ENCODE measurements at places on chromosomes 2 and 18.

DNA sequence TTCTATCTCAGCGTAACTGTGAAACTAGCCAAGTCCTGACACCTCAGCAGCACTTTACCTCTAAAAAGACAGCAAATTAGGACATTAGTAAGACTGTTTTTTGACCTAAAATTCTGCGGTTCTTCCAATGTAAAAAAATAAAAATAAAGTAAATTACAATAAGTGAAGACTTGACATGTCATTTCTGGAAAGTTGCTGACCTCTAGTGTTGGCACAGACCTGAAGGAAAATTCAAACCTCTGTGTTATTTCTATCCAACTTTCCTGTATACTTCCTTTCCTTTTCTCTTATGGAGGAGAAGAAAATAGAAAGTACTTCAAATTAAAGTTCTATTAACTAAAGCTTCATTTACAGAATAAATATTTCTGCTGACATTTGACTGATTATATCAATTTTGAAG lies 110.6 kb downstream of the TMEM182 start:
- H3K27me3 ChIP-seq = no peaks in the 10 kb centered on the region
- no peaks in the 10 kb centered on the region for H3K4me1 ChIP-seq
- H3K36me3 ChIP-seq = no peaks in the 10 kb centered on the region

DNA sequence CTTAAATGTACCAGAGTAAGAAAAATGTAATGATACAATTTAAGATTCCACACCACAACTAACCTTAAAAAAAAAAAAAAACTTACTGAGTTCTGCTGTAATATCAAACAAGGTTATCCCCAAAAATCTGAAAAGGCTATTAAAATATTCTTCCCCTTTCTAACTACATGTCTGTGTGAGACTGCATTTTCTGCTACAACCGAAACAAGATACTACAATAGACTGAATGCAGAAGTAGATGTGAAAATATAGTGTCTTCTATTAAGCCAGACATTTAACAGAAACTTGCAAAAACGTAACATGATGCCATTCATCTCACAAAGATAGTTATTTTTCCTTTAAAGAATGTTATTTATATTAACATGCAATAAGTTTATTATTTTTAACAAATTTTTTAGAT lies 16.2 kb downstream of the SS18 start:
- no peak overlapping the region for H3K4me3 ChIP-seq
- H3K36me3 ChIP-seq = peaks cover 62% of the 10 kb centered on the region
- H3K4me1 ChIP-seq = no peaks in the 10 kb centered on the region
- no peak overlapping the region for H3K27ac ChIP-seq

- no peak overlapping the region for H3K27ac ChIP-seq
- no peaks in the 10 kb centered on the region for H3K27me3 ChIP-seq
- H3K4me3 ChIP-seq = no peak overlapping the region
- H3K4me1 ChIP-seq = no peaks in the 10 kb centered on the region
- no peak for DNase-seq
These were observed 72.6 kb downstream of the SLC66A2 start for GRCh38 chr18:79878741-79879378.

GRCh38 chr2:152466980-152467676 lies 132.2 kb downstream of the FMNL2 start:
- H3K27me3 ChIP-seq = no peaks in the 10 kb centered on the region
- peaks cover 10% of the 10 kb centered on the region for H3K4me1 ChIP-seq
- no peak overlapping the region for H3K27ac ChIP-seq
- DNase-seq = peak; percentile 23
- H3K36me3 ChIP-seq = no peaks in the 10 kb centered on the region
- no peak overlapping the region for H3K4me3 ChIP-seq

GRCh38 chr2:68483011-68483410 lies 15.6 kb downstream of the APLF start:
- no peak for DNase-seq
- H3K27me3 ChIP-seq = no peaks in the 10 kb centered on the region
- no peaks in the 10 kb centered on the region for H3K36me3 ChIP-seq
- no peaks in the 10 kb centered on the region for H3K4me1 ChIP-seq
- H3K27ac ChIP-seq = no peak overlapping the region

- no peak overlapping the region for H3K27ac ChIP-seq
- no peaks in the 10 kb centered on the region for H3K36me3 ChIP-seq
- DNase-seq = no peak
- peaks cover 4% of the 10 kb centered on the region for H3K4me1 ChIP-seq
- no peak overlapping the region for H3K4me3 ChIP-seq
These were observed 285.3 kb downstream of the GRB14 start for GRCh38 chr2:164335947-164336346.

DNA sequence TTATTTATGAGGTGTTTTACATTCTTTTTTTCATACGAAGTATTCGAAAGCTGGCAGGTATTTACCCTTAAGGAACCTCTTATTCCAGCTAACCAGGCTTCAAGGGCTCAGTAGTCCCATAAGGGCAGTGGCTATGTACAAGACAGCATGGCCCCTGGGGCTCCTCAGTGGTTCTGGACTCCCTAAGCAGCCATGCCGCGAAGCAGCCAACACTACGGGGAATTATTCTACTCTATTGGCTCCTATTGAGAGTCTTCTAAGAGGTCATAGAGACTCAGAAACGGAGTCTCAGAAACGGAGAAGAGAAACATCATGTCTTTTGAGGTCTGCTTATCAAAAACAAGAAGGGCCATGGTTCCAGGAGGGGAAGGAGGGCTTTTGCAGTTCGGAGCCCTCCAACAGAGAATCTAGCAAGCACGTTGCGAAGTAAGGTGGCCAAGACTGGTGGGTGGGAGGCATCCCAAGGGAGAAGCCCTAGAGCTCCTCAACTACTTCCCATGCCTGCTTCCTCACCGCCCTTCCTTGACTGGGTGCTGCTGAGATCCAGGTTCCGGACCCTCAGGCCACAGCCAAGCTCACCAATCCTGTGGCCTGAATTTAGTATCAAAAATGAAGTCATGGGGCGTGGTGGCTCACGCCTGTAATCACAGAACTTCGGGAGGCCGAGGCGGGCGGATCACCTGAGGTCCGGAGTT lies 109.7 kb downstream of the INO80D start:
- no peaks in the 10 kb centered on the region for H3K4me1 ChIP-seq
- H3K27ac ChIP-seq = no peak overlapping the region
- no peak for DNase-seq
- H3K4me3 ChIP-seq = no peak overlapping the region
- no peaks in the 10 kb centered on the region for H3K36me3 ChIP-seq

- H3K4me1 ChIP-seq = no peaks in the 10 kb centered on the region
- H3K36me3 ChIP-seq = no peaks in the 10 kb centered on the region
- H3K27ac ChIP-seq = no peak overlapping the region
- H3K27me3 ChIP-seq = no peaks in the 10 kb centered on the region
- H3K4me3 ChIP-seq = no peak overlapping the region
These were observed 168.1 kb downstream of the AFF3 start for GRCh38 chr2:99974275-99974674.

GRCh38 chr2:208713066-208713745 lies 306.6 kb downstream of the PTH2R start:
- H3K27me3 ChIP-seq = peaks cover 2% of the 10 kb centered on the region
- no peak overlapping the region for H3K4me3 ChIP-seq

DNA sequence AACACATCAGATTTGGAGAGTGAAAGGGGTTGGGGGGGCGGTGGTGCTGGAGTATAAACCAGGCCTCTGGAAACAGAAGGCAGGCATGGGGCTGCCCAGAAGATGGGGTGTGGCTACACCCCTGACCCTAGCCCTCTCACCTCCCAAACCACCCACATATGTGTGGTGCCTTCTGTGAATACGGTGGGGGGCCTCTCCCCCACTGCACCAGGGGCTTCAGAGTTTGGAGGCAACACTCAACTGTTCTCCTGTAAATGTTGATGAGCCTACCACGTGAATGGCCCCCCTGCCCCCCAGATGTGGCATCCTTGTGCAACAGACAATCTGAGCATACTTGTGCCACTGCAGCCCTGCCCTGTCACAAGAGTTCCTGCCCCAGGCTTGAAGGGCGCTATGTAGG lies 19.5 kb downstream of the FBXO41 start:
- H3K27ac ChIP-seq = no peak overlapping the region
- no peak for DNase-seq
- peaks cover 14% of the 10 kb centered on the region for H3K4me1 ChIP-seq
- peaks cover 11% of the 10 kb centered on the region for H3K27me3 ChIP-seq
- peaks cover 6% of the 10 kb centered on the region for H3K36me3 ChIP-seq
- H3K4me3 ChIP-seq = no peak overlapping the region

GRCh38 chr18:46632401-46633071 lies 24.5 kb downstream of the LOXHD1 start:
- no peak overlapping the region for H3K27ac ChIP-seq
- no peaks in the 10 kb centered on the region for H3K4me1 ChIP-seq
- no peaks in the 10 kb centered on the region for H3K36me3 ChIP-seq
- H3K4me3 ChIP-seq = no peak overlapping the region

DNA sequence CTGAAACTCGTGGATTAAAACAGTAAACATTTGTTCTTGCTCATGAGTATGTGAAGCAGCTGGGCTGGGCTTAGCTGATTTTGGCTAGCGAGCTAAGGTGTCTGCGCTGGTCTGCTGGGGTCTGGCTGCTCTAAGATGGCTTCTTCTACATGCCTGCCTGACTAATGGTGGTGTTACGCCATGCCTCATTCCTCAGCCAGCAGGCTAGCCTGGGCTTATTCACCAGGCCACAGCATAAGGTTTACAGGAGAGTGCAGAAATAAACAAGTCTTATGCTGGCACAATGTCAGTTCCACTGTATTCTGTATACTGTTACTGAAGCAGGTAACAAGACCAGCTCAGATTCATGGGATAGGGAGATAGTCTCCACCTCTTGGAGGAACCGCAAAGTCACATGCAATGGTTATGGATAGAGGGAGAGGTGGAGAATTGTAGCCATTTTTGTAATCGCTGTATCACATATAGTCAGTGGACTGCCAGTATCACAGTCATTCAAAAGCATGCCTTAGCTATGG lies 80.0 kb downstream of the RHBDD1 start:
- H3K4me1 ChIP-seq = no peaks in the 10 kb centered on the region
- no peak for DNase-seq

DNA sequence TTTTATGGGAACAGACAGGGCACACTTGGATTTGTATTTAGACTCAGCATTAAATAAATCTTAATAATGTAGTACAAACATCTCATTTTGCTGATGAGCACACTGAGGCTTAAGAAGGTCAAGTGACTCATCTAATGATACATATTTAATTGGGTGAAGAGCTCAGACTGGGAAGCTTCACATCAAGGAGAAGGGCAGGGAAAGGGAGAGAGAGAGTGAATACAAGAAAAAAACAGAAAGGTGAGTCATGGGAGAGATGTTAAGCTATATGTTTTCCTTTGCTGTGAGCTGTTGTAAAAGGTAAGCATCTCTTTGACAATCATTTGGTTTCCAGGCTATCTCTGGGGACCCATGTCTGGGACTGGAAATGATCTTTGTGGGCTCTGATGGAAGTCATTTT lies 277.8 kb downstream of the SETBP1 start:
- no peaks in the 10 kb centered on the region for H3K4me1 ChIP-seq
- no peak for DNase-seq
- no peaks in the 10 kb centered on the region for H3K36me3 ChIP-seq
- no peak overlapping the region for H3K27ac ChIP-seq

DNA sequence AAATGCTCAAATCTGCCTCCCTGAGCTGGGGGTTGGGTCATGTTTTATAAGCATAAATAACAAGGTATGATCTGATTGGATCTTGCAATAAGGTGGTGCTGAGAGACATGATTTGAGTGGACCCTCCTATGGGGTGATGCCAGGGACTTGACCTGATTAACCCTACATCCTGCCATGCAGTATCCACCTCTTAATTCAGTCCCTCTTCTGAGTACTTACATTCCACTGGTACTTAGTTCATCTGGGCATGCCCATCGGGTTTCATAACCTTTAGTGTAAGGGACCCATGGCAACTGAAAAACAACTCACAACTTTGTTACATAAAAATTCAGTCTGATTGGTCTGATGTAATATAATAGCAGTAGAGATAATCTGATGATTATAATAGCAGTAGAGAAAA lies 397.9 kb upstream of the HNMT start:
- no peaks in the 10 kb centered on the region for H3K4me1 ChIP-seq
- no peaks in the 10 kb centered on the region for H3K27me3 ChIP-seq
- no peak overlapping the region for H3K4me3 ChIP-seq
- no peak overlapping the region for H3K27ac ChIP-seq
- H3K36me3 ChIP-seq = no peaks in the 10 kb centered on the region
- no peak for DNase-seq

DNA sequence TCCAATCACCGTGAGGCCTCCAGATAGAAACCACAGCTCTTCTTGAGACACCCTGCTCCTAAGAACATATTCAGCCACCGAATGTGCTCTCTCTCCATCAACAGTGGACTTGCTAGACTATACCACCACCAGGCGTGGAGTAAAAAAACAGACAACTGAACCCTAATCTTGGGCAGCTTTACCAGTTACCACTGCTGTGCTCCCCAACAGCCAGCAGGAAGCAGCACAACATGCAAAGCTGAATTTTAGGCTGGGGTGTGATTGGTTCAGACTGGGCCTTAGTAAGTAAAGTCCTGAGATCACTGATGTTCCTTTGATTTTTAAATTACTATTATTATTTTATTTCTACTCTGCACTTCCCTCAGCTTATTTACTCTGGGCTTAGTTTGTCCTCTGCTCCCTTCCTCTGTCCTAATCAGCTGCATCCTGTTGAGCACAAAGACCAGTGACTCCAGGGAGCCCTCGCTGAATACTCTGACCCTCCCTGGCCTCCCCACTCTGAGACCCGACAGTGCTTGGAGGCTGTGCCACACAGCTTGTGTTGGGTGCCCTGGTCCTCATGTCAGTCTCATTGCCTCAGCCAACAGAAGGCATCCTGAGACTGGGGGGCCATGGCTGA lies 21.9 kb downstream of the MRPL35 start:
- no peak overlapping the region for H3K4me3 ChIP-seq
- H3K36me3 ChIP-seq = no peaks in the 10 kb centered on the region
- DNase-seq = no peak
- H3K4me1 ChIP-seq = peaks cover 2% of the 10 kb centered on the region

DNA sequence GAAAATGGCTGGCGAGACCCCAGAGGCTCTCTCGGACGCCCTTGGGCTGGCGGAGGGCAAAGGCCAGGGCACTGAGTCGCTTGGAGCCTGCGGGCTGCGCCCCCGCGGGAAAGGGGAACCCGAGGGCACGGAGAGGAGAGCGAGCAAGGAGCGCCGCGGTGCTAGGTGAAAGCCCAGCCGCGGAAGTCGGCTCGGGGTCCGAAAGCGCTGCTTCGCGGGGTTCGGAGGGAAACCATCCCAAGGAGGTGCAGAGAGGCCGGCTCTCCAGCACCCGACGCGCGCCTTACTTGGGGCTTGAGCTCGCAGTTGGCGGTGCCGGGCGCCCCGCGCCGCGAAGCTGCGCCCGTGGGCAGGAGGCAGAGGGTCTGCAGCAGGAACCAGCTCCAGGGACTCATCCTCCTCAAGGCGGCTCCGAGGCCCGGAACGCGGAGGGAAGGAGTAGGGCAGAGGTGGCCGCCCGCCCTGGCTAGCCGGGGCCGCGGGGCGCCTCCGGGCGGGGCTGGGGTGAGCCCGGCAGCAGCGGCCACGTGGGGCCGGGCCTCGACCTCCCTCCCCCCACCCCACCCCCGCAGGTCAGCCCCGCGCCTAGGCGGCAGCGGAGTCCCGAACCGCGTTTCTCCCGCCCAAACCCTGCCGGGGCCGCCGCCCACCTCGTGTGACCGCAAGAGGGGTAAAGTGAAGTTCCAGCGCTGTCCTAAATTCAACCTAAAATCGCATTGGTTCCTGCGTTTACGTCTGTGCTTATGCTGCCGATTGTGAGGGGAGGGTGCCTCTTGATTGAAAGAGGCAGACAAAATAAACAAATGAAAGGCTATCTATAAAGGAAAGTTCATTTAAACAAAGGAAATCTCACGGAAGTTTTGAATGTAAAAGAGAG lies at the start of gene TRABD2A:
TSS of gene TRABD2A (minus strand) at position 440 of the 877 bp plus-strand sequence. CDS start at position 395, 45 bp downstream.
- H3K4me3 ChIP-seq = peak within 1 kb of the TSS; percentile 66
- H3K4me1 ChIP-seq = peaks cover 2% of the 10 kb centered on the region
- H3K36me3 ChIP-seq = no peaks in the 10 kb centered on the region
- peak; percentile 84 for DNase-seq
- no peak within 1 kb of the TSS for H3K27ac ChIP-seq
- peaks cover 12% of the 10 kb centered on the region for H3K27me3 ChIP-seq
